ENCODE measurements at places on chromosomes 5 and 9. TPM values are rescaled to one million over a fixed set of nuclear protein-coding genes. Genes with fewer than 3 reads are reported as not detected.

DNA sequence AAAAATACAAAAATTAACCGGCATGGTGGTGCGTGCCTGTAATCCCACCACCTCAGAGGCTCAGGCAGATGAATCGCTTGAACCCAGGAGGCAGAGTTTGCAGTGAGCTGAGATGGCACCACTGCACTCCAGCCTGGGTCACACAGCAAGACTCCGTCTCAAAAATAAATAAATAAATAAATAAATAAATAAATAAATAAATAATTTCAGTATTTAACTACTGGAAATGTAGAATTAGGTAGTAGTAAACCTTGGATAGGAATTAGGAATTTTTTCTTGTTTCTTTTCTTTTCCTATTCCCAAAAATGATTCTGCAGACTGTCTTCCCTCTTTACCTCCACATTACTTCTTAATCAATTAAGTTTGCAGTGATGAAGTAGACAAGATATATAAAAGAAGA is 103.2 kb downstream of the PLK2 start:
- DNase-seq, result no peak

DNA sequence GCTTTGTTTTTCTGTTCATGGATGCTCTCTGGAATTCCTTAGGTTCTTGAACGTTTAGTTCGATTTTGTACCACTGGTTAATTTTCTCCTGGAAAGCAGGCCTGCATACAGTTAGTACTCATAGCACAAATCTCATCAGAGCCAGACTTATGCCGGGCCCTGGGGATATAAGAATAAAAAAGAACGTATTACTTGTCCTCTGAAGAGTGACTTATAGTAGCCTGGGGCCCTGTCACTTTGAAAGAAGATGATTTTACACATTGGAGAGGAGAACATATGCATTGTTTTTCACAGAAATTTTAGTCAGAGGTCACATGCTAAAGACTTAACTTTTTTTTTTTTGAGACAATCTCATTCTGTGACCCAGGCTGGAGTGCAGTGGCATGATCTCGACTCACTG is 50.3 kb downstream of the ZNF462 start:
- DNase-seq, result no peak

DNA sequence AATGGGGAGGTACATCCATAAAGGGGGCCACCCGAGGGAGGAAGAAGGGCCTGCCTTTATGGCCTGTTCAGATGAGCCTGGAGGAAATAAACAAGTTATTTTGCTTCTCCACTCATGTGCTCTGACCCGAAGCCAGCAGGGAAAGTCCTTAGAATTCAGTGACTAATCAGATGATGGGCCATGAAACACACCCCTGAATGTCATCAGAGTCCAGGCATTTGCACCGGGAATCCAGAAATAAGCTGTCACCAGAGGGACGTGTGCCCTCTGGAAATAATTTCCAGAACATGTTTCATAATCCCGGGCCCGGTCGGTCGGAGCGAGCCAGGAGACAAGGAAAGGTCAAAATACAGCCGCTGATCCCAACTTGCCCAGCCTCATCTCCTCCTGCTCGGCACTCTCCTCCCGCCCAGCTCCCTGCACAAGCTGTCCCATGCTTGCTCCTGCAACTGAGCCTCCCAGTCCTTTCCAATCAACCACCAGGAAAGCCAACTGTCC is 73.6 kb upstream of the ZNF622 start:
- no peak for DNase-seq

Gene TMEM215
- total RNA-seq, result not detected

Gene ENTPD2
- total RNA-seq, result not detected

DNA sequence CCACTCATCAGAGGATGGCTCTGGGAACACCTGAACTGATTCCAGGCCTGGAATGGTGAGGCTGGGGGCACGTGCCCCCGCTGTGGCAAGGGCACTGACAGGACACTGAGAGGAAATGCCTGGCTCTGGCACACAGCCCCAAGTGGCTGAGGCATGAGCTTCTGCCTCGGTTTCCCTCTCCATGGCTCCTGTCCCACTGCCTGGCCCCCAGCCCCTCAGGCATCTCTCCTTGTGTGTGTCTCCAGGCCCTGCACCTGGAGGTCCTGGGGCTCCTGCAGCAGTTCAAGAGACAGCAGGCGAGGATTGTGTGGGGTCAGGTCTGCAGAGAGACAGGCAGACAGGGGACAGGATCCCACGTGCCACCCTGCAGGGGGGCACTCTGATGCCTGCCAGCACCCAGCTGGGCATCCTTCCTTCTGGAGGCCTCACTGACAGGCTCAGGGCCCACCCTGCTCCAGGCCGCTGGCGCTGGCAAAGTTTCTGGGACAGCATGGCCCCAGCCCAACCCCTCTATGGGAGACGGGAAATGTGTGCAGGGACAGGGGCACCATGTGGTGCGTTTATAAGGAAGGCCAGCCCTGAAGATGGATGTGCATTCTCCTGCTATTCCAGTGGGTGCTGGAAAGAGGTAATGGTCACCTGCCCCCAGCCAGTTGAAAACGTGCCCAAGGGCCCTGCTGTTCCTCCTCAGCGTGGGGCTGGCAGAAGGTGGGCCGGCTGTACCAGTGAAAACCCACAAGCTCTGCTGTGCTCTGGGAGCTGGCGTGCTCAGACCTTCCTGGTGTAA is 66.0 kb downstream of the RASGEF1C start:
- no peak for DNase-seq

Gene SVEP1
- total RNA-seq, result under 0.01 TPM

Gene GGTA1
- 4.8 TPM for total RNA-seq

DNA sequence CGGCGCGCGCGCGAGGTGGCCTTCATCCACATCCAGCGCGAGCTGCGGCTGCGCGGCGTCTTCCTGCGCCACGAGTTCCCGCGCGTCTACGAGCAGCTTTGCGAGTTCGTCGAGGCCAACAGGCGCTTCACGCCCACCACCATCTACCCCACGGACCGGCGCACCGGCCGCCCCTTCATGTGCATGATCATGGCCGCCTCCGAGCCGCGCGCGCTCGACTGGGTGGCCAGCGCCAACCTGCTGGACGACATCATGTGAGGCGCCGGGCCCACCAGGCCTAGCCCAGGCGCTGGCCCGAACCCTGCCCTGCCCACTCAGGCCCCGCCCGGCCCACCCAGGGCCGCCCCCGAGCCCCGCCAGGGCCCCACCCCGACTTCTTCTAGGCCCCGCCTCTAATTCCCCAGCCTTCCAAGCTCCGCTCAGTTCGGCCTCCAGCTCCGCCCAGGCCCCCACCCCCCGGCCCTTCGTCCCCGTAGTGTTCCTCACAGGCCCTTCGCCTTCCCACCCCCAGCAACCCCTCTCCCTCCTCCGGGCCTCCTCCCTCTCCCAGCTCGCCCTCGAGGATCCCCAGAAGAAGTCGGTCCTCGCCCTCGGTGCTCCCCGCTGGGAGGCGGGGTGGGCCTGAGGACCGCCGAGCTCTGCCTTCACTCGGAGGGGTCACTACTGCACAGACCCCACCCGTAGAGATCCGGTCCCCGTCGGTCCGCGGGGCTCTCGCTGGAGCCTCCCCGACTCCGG is 2.0 kb upstream of the PHPT1 start:
- no peak for DNase-seq

DNA sequence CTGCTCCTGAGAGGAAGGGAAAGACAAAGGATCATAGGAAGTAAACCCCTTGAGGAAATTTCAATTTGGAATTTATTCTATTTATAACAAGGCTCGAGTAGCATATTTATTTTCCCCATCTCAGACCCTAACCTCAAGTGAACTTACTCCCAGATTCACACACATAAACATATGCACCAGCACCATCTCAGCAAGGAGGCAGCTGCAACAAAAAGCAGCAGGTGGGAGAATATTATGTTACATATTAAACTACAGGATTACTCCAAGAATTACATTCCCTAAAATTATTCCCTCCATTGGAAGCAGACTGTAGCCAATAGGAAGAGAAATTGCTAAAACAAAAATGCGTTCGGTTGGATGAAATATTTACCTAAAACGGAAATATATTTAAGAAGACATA is 108.4 kb upstream of the PRSS3 start:
- no peak for DNase-seq

Gene LRRC14B
- total RNA-seq, result 0.54 TPM

Gene CDKN2B-AS1
- not detected for total RNA-seq

DNA sequence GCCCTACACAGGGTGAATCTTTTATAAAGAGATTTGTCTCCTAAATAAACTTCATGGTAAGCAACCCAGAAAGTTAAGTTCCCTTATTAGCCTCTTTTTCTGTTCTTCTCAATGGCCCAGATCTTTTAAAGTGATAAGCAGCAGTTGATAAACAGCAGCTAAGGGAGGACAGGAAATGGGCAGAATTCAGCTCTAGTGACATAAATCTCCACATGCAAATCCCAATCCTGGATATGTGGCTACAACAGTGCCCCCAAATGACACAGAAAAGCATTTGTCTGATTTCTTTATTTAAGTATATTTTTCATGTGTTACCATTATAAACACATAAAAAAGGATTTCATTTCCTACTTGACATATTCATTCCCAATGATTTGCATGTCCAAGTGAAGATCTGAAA is 199.0 kb downstream of the DTWD2 start:
- no peak for DNase-seq

- DNase-seq, result no peak
Observed at GRCh38 chr9:8287501-8287900, 487.9 kb upstream of the DMAC1 start.

Gene ACTBL2
- not detected for total RNA-seq

GRCh38 chr9:92292338-92293074 is 991 bp downstream of the IARS1 start:
- no peak for DNase-seq

DNA sequence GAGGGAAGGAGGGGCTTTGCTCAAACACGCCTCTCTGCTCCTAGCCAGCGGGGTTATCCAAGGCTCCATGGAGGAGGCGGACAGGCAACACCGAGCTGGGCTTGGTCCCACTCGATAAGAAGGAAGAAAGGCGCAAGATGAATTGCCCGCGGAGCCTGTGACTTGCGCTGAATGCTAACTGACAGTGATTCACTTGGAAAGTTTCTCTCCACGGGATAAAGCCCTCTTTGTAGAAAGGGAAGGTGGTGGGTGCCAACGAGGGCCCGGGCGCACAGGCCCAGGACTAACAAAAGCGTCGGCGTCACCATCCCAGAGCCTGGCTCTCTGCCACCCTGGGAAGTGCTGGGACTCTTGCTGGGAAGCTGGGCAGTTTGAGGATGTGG is 76.0 kb downstream of the VAV2 start:
- no peak for DNase-seq

- no peak for DNase-seq
Observed at GRCh38 chr5:151808451-151809169, 36.9 kb downstream of the G3BP1 start.

Gene LEAP2
- total RNA-seq, result 0.81 TPM

Gene BAAT
- total RNA-seq, result not detected

Gene IFNA21
- total RNA-seq, result not detected

DNA sequence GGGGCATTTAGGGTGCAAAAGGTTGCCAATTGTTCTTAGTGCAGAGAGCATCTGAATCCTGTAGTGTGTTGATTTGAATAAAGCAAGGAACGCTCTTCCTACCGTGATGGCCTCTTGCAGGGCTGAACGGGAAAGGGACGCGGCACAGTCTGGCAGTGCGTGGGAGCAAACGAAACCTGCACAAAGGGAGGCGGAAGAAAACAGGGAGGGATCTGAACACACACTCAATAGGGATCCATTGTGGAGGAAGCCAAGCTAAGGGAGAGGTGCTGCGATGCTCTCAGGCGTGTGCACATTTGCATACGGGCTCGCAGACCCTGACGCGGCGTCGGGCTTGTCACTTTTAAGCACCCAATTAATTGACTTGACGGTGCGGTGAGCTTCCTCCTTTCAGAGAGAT is 414.0 kb upstream of the IRX1 start:
- DNase-seq, result no peak

DNA sequence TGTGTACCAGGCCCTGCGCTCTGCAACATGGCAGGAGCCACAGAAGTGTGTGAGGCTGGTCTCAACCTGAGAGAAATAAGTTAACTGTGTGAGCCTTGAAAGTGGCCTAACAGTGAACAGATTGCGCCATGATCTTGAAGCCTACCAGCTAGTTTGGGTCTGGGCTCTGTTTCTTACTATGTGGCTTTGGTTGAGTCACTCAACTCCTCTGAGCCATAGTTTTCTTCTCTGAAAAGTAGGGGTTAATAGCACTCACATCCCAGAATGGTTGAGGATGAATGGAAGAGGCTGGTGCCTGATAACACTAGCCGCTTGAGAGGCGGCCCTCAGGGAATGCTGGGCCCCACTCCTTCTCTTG is 121.5 kb downstream of the RGS3 start:
- no peak for DNase-seq

DNA sequence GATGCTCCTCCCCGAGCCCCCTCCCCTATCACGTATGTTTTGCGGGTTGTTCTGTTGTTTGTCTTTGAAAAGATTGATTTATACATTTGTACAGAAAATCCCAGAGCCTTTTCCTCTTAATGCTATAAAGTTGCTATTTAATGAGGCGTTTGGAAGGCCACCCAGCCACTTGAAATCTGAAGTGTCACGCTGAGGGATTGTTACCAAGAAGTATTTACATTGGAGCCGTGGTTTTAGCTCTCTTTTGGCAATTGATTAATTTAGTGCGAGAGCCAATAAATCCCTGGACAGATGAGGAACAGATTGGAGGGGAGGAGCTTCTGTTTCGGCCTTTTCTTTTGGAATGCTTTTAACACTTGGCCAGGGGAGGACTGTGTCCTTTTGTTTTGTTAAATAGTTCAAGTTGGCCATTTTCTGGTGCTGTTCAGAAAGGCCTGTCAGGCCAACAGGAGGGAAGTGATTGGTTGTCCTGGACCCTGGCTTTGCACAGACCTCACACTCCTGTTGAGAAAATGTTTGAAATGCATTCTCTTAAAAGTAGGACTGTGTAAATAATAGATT is 250.2 kb downstream of the PDZD2 start:
- no peak for DNase-seq

GRCh38 chr5:10904862-10905432 is 143.9 kb upstream of the DAP start:
- no peak for DNase-seq

Gene DNAI1
- total RNA-seq, result not detected

GRCh38 chr9:76996700-76997099 is 22.8 kb upstream of the FOXB2 start:
- peak; percentile 60 for DNase-seq

Gene RNF14
- 14.3 TPM for total RNA-seq

DNA sequence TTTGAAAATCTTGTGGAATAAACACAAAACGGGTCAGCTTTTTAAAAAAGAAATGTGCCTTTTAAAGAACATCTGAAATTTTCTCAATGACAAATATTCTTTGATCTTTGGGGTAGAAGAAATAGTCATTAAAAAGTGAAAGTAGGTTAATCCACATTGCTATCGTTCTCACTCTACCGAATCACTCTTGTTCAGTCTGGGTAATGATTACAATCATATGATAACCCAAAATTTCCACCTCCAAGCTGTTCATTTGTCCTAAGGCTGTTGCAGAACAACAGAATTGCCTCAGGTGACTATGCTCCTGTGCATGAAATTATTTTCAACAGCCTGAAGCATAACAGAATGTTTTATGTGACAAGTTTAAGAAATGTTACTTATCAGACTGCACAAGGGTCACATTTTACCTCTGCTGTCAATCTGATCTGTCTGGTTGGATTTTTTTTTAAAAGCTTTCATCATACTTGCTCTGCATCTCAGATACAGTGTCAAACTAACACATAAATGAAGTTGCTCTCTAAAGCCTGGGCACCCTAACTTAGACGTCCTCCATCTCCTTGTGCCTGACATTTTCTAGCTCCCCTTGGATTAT is 227.3 kb downstream of the LURAP1L start:
- no peak for DNase-seq

Gene PGM5
- total RNA-seq, result 14.8 TPM

All from hematopoietic multipotent progenitor cell (in vitro differentiated cells).